ENCODE measurements at places on chromosomes 12 and 14.

GRCh38 chr14:90274808-90275457, 18.6 kb downstream of the PSMC1 start:
- DNase-seq = no peak

DNA sequence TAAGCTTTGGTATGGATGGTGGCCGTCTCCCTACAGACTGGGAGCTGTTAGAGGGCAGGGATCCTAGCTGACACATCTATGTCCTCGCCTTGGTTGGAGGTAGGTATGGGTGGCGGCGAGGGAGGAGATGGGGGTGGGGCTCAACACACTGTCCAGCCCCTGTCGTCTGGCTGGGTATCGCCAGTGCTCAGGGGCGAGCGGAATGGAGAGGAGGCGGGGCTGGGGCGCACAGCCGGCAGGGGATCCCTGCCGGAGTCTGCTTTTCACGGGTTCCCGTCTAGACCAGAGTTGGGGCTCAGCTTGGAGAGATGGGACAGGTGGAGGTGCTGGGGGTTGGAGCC, 16.1 kb downstream of the TAMALIN start:
- peak; percentile 51 for DNase-seq

- no peak for DNase-seq
These were observed 73.4 kb downstream of the MNAT1 start for GRCh38 chr14:60807971-60808370.

DNA sequence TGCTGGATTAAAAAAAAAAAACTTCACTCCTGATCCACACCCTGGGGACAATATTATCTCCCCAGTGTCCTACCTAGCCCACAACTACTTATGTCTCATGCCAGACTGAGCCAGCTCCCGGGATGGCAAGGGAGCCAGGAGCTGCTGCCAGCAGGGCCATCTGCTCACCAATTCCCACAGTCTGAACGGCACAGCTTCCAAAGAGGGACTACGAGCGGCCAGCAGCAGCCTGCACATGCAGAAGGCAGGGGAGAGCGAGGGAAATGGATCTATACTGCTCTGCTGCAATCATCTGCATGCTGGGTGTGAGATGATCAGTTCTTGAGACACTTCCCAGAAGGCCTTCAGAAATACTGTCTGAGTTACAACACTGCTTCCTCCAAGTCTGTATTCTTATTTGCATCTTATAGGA, 11.1 kb downstream of the SSH1 start:
- DNase-seq = no peak

DNA sequence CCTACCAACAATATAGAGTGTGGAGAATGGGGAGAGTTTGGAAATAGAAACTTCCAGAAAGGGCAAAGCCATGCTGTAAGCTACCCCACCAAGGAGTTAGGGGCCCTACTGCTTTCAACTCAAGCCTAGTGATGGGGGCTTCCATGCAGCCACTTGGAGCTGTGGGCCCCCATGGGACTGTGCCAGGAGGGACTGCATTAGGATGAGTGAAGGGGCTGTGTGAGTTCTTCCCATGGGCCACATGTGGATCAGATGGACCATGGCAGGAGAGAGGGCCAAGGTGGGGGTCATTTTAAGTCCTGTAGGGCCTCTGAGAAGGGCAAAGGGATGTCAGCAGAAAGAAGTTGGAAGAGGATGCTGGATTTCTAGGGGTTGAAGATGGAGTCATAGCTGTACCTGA, 23.1 kb upstream of the CIPC start:
- no peak for DNase-seq

DNA sequence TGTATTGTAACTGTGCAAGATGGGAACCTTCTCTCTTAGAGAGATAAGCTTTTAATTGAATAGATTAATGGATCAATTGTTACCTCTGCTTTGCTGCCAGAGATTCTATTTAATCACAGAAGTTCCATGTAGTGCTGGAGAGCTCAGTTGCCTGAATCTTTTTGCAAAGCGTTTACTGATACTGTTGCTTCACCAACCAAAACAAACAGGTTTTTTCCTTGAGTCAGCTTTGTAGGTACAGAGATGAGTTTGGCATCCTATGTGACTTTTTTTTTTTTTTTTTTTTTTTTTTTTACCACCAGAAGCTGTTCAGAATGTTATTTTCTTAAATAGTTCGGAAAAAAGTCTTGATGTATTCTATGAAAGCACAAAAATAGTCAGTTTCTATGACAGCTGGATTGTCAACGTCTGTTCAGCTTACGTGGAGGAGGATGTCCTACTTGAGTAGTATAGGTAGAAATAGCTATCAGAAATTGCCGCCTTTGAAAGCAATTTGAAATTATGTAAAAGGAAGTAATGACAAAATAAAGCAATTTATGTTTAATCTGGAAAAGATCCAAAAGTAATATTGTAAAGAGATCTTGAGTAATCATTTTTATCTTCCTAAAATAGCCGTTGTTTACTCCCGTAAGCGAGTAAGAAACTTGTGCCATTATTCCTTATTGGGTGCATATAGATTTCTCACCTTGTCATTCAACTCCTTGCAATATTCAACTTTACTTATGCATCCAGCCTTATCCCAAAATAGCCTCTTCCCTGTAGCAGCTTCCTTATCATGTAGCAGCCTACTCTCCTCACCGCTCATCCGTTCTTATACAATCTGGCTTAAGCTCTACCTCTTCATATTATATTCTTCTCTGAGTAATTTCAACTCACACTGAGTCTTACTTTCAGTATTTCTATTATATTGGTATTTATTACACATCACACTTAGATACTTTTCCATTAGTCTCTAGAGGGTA, 5.2 kb downstream of the LRRK2 start:
- no peak for DNase-seq

- no peak for DNase-seq
These were observed 145.0 kb downstream of the RIMBP2 start for GRCh38 chr12:130571089-130571488.

- DNase-seq = no peak
These were observed 5.2 kb downstream of the MUCL1 start for GRCh38 chr12:54859502-54859901.

DNA sequence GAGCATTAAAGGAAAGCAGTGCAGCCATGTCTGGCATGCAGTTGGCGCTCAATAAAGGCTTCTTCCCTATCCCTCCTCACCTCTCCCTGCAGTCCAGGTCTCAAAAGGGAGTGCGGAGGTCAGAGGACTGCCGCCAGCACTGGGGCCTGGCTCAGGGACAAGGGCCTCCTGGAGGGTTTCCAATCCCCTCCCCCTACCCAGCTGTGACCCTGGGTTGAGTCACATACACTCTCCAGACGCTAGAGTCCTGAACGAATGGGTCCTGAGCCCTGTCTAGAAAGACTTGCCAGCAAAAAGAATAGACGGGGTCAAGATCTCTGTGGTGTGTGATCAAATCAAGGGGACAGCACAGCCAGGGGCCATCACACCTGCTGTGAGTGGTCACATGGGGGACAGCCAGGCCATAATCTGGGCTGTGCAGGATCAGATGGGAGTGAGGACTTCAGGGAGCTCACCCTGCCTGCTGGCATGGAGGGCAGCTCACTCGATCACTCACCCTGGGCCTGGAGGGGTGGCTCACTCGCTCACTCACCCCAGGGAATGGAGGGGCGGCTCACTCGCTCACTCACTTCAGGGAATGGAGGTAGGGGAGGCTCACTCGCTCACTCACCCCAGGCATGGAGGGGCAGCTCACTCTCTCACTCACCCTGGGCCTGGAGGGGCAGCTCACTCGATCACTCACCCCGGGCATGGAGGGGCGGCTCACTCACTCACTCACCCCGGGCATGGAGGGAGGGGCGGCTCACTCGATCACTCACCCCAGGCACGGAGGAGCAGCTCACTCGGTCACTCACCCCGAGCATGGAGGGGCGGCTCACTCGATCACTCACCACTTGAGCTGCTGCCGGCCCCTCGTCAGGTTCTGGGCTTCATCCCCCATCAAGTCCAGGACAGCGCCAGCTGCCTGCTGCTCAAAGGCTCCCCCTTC, 12.8 kb downstream of the CFAP73 start:
- no peak for DNase-seq

- no peak for DNase-seq
These were observed 30.3 kb downstream of the HIP1R start for GRCh38 chr12:122865268-122866231.

DNA sequence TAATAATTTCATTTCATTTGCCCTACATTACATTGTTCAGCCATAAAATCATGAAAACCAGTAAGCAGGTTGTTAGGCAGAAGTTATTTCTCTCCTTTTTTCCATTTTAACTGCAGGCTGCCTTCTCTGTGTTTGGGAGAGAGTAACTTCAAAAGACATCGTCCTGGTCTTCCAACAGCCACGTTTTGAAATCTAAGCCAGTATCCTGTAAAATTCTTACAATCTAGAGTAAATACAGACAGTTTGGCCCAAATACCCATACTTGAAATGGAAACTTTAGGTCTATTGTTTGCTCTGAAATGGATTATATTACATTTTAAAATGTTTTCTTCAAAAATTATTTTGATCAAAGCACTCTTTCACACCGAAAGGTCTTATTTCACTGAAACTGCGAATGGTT, 66.1 kb upstream of the SLCO1C1 start:
- DNase-seq = no peak

GRCh38 chr12:79547735-79548609, 142.8 kb downstream of the PAWR start:
- no peak for DNase-seq

DNA sequence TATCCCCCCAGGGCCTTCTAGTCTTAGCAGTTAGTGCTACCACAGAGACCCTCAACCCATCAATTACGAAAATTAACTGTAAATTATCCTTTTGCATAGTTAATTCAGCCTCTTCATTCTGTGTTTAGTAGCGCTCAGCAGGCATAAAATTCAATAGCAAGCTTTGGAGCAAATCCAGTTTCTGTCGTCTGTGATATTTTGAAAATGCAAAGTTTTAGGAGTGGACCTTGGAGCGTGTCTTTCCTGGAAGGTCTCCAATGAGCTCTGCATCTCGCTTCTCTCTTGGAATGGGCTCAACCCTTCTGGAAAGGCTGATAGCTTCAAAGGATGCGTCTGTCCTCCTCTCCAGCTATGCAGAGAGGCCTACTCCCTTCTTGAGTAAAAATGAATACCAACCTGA, 222.9 kb downstream of the SLC15A4 start:
- no peak for DNase-seq

DNA sequence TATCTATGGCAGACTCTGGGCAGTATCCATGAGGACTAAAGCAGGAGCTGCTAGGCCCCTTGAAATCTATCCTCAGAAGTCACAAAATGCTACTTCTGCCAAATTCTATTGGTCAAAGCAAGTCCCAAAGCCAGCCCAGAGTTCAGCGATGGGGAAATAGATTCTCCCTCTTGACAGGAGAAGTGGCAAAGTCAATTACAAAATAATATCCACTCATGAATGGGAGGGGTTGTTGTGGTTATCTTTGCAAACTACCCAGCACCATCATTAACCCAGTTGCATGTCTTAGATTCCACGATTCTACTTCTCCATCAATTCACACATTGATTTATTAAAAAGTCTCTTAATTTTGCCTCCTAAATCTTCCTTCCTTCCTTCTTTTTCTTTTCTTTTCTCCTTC, 30.7 kb upstream of the STXBP6 start:
- no peak for DNase-seq

DNA sequence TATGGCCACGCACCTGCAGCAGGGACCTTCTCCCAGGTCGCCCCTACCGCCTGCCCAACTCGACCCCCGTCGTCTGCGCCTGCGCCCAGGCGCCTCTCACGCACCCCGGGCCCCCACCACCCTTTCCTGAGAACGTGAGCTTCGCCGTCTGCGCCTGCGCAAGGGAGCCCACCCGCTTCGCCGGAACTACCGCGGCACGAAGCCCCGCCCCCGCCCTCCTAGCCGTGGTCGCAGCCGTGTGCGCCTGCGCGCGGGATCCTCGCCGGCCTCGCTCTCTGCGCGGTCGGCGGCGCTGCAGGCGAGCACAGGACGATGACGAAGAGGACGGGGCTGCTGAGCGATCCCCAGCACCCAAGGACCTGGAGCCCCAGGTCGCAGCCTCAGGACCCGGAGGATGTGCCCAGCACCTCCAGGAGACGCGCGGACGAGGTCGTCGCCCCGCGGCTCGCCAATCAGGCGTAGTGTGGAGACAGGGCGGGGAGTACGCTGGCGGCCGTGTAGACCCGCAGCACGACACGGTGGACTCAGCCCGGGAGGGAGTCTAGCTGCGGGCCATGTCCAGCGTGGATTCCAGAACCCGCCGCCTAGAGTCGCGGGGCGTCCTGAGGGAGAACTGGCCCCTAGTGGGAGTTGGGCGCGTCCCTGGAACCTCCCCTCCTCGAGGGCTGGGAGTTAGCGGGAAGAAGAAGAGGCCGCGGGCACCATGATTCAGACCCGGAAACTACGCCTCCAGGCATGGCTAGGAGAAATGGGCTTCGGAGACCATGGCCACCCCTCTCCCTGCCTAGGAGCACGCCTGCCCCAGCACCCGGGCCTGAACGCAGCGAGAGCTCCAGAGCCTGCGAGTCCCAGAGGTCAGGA, 1120.8 kb upstream of the TMEM132C start:
- peak; percentile 23 for DNase-seq

DNA sequence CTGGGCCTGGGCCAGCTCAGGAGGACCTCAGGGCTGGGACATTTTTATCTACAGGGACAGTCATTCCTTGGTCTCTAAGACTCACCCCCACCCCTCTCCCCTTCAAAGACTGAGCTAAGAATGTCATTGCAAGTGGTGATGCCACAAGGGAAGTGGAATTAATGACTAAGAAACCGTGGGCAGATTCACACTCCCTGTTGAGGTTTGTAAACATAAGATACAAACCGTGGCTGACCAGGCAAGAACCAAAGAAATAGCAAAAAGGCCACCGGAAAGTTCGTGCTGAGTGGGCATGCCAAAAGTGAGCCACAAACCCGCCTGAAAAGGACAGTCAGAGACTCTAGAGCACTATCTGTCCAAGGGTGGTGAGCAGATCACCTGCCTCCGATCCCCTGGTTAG, 25.7 kb downstream of the NUAK1 start:
- no peak for DNase-seq

GRCh38 chr14:44279357-44279756, 227.7 kb downstream of the FSCB start:
- no peak for DNase-seq

GRCh38 chr12:128794661-128795529, 28.9 kb downstream of the SLC15A4 start:
- DNase-seq = no peak

- DNase-seq = no peak
These were observed 124.4 kb upstream of the KRR1 start for GRCh38 chr12:75635606-75636444.

GRCh38 chr12:50038336-50038735, 13.0 kb upstream of the RACGAP1 start:
- DNase-seq = no peak

GRCh38 chr12:104012331-104012730, 37.7 kb downstream of the GLT8D2 start:
- DNase-seq = no peak

DNA sequence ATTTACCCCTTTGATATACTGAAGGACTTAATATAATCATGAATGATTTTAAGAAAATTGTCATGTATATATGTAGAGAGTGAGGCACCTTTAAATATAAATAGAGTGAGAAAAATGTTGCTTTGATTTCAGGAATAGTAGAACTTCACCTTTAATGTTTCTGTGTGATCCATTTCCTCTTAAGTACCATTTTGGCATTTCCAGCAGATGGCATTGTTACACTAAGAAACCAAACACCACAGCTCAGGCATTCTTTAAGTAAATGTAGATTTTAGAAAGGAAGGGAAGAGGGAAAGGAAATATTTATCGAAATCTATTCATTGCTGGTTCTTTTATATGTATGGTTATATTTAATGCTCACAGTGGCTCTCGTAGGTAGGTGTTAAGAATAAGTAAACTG, 556.7 kb upstream of the FBXO33 start:
- no peak for DNase-seq
